Peyer's patch (tissue), 4 donors: ENCODE measurements at places on chromosomes 6 and 20. TPM values are rescaled to one million over a fixed set of nuclear protein-coding genes. Genes with fewer than 3 reads are reported as not detected.

DNA sequence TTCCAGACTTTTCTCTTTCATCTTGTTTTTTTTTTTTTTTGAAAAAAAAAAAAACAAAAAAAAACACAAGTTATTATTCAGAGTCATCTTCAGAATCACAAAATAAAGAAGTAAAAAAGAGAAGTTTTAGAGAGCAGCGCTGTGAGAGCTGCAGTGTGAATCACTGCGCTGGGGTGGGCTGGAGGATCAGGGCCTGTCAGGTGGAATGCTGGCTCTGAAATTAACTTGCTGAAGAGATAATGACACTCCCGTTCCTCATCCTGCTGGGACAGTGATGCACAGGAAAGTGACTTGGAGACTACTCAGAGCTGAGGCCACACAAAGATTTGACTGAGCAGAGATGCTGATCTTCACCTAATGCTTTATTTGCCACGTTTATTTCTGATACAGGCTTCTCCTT is 42.7 kb upstream of the CLDN20 start:
- DNase-seq, result no peak
- no peak overlapping the region for H3K27ac ChIP-seq
- no peaks in the 10 kb centered on the region for H3K36me3 ChIP-seq
- H3K4me3 ChIP-seq, result no peak overlapping the region
- no peaks in the 10 kb centered on the region for H3K27me3 ChIP-seq
- H3K4me1 ChIP-seq, result no peaks in the 10 kb centered on the region

DNA sequence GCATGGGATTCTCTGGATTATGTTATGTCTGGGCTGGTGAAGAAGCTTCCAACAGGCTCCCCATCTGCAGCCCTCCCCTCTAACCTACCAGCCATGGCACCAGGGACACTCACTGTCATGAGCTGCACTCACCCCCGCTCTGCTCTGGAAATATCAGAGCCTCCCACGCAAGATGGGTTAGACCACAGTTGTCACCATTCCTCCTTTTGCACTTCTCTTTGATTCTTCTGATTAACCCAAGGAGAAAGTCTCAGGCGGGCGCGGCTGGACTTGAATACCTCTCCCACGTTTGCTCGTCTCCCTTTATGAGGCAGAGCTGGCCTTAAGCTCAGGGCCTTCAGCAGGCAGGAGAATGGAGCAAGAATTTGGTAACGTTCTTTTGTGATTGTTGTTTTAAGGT is 128.1 kb downstream of the CEBPB start:
- DNase-seq, result no peak
- no peak overlapping the region for H3K4me3 ChIP-seq
- no peaks in the 10 kb centered on the region for H3K36me3 ChIP-seq
- H3K27me3 ChIP-seq, result no peaks in the 10 kb centered on the region
- H3K27ac ChIP-seq, result no peak overlapping the region
- no peaks in the 10 kb centered on the region for H3K4me1 ChIP-seq

- no peaks in the 10 kb centered on the region for H3K4me1 ChIP-seq
- DNase-seq, result no peak
- no peak overlapping the region for H3K27ac ChIP-seq
- H3K27me3 ChIP-seq, result no peaks in the 10 kb centered on the region
- H3K4me3 ChIP-seq, result no peak overlapping the region
Measured at GRCh38 chr6:75986935-75987334, 85.5 kb downstream of the IMPG1 start.

DNA sequence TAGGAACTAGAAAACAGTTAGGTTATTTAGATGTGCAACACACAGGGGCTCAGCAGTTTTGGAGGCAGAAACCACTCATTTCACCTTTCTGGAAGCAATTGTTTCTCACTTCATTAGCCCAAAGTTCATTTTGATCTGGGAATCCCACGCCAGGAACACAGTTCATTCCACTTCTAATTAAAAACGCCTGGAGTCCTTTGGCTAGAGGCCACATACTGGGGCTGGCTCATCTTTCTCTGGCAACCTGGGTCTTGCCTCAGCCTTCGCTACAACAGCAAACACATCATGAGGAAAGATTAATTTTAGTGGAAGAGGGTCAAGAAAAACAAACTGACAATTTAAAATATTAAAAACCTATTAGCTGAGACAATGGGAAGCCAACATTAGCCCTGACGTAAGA is 69.7 kb downstream of the RFPL4B start:
- DNase-seq, result no peak
- no peak overlapping the region for H3K4me3 ChIP-seq
- H3K36me3 ChIP-seq, result no peaks in the 10 kb centered on the region

DNA sequence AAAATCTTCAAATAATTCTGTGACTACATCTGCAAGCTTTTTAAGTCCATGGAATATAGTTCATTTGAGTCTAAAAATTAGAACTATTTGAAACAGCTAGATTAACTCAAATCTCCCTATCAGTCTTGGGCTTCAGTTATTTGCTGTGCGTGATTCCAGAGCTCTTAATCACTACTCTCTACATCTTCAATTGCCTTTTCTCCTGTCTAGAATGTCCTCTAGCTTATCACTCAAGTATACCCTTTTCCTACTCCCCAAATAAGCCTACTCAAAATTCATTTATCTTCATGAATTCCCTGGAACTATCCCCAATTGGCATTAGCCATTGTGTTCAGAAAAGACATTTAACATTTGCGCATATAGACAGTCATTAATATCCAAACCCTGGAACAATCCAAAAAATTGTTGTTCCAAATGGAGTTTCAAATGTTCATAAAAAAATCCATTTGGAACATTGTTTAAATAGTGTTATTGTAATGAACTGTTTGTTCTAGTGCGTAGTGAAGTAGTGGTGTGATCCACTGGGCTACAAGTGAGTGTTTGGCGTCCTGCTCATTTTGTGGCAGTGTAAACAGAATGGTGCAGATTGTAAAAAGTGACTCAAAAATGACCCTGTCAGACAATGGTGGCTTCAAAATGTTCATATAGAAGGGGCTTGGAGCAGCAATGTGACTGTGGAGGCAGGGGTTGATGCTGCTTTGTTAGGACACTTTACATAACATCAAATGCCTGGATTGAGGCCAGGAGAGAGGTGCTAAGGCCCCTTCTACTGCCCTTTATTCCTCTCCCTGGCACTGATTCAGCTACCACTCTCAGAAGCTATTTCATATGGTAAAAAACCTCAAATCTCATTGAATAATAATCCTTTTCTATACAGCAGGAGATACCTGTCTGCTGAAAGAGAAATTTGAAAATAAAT is 122.3 kb downstream of the KIF6 start:
- no peak overlapping the region for H3K27ac ChIP-seq
- DNase-seq, result no peak
- no peaks in the 10 kb centered on the region for H3K36me3 ChIP-seq

GRCh38 chr6:157223021-157223430 is 100.3 kb downstream of the TMEM242 start:
- no peak overlapping the region for H3K4me3 ChIP-seq
- H3K27ac ChIP-seq, result no peak overlapping the region
- peak; percentile 59 for DNase-seq
- no peaks in the 10 kb centered on the region for H3K36me3 ChIP-seq
- no peaks in the 10 kb centered on the region for H3K4me1 ChIP-seq

- H3K4me3 ChIP-seq, result no peak overlapping the region
- no peaks in the 10 kb centered on the region for H3K36me3 ChIP-seq
- no peaks in the 10 kb centered on the region for H3K27me3 ChIP-seq
- no peaks in the 10 kb centered on the region for H3K4me1 ChIP-seq
- no peak for DNase-seq
- peak overlapping the region; percentile 29 for H3K27ac ChIP-seq
Measured at GRCh38 chr6:143692696-143693095, 14.9 kb downstream of the PHACTR2 start.

DNA sequence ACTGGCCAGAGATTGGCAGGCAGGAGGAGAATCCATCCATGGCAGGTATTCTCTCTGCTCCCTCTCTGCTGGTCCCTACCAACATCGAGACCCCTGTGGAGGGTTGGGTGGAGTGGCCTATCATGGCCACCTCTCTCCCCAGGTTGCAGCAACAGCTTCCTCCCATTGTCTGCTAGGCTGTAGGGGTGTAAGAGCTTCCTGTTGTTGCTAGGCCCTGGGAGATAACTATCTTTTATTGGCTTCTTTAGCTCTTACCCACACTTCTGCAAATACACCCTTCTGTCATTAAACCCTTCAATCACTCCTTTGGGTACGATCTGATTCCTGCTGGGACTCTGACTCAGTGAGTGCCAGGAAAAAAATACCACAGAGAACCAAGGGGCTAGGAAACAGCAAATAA is 66.6 kb upstream of the FAM184A start:
- no peak for DNase-seq
- no peaks in the 10 kb centered on the region for H3K36me3 ChIP-seq

DNA sequence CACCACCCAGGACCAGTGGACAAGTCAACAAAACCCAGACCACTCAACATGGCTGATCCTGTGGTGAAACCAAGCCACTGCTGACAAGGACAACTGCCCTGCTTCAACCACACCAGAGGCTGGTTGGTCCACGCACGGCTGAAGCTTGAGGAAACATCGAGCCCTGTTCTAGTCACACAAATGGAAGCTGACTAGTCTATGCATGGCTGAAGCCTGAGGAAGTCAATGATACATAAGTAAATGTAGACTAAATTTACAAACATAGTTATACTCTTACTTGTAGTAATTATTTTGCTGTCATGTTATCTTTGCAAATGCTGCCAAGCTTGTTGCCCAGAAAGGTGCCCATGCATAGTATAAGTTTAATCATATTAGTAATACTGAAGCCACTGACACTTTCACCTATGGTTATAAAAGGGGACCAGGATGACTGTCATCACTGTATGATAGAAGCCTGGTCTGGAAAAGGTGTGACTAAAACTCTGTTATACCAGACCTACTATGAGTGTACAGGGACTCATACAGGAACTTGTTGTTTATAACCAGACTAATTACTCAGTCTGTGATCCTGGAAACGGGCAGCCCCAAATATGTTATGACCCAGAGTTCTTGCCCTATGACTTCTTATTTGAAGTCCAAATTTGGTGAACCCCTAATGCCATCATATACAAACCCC is 5.6 kb downstream of the IL22RA2 start:
- peaks cover 6% of the 10 kb centered on the region for H3K4me1 ChIP-seq
- H3K27ac ChIP-seq, result no peak overlapping the region
- no peak overlapping the region for H3K4me3 ChIP-seq

- H3K4me3 ChIP-seq, result no peak overlapping the region
- no peak overlapping the region for H3K27ac ChIP-seq
- no peak for DNase-seq
Measured at GRCh38 chr6:163327165-163327880, 87.2 kb upstream of the QKI start.

- H3K4me3 ChIP-seq, result no peak overlapping the region
- no peaks in the 10 kb centered on the region for H3K36me3 ChIP-seq
- DNase-seq, result no peak
- no peaks in the 10 kb centered on the region for H3K27me3 ChIP-seq
- no peaks in the 10 kb centered on the region for H3K4me1 ChIP-seq
Measured at GRCh38 chr6:145532361-145532760, 203.0 kb downstream of the EPM2A start.

DNA sequence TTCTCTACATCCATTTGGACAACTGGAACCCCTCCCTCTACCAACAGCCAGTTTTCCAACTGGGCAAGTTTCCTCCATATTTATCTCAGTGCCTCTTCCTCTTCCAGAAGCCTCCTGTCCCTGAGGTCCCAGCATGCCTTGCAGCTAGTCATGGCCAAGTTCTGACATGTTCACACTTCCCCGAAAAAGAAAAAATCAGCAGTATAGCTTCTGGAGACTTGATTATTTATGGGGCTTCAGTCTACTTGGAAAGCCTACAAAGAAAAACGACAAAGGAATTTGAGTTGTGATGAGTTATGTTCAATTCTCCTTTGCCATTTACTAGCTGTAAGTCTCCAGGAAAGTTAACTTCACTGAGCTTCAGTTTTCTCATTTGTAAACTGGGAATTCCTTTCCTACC is 406.5 kb downstream of the MAFB start:
- no peaks in the 10 kb centered on the region for H3K36me3 ChIP-seq
- H3K27ac ChIP-seq, result no peak overlapping the region
- H3K4me1 ChIP-seq, result peaks cover 15% of the 10 kb centered on the region
- H3K27me3 ChIP-seq, result no peaks in the 10 kb centered on the region

DNA sequence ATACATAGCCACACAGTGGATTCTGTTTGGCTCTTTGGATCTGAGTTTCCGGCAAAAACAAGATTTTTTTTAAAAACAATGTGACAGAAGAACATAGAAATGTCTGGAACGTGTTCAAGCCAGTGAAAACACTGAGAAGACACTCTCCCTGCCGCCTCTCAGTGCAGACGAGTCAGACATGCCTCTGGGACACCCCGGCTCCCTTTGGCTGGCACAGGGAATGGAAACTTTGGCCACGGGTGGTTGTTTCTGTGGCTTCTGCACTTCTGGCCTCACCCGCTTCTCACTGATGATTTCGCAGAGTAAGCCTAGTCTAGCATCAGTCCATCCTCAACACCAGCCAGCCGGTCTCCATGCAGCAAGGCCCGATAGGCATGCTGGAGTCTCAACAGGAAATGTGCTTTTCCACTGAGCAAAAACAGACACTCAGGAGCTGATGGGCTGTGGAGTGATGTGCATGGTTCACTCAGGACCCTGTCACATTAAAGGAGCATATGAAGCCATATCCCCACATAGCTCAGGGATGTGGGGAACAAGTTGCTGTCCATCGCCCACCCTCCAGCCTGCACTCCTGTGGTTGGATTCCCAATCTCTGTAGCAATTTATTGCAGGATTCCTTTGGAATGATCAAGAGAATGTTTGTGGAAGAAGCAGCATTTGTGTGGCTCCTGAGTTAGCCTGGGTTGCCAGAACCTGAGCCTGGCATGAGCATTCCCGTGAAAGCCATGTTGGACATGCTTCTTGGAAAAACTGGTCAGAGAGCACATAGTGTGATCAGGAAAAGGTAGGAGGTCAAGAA is 262.0 kb upstream of the RIN2 start:
- no peaks in the 10 kb centered on the region for H3K27me3 ChIP-seq
- H3K4me3 ChIP-seq, result no peak overlapping the region
- no peak for DNase-seq
- H3K36me3 ChIP-seq, result no peaks in the 10 kb centered on the region

- H3K27me3 ChIP-seq, result no peaks in the 10 kb centered on the region
- peak overlapping the region; percentile 55 for H3K4me3 ChIP-seq
- no peaks in the 10 kb centered on the region for H3K4me1 ChIP-seq
- H3K27ac ChIP-seq, result no peak overlapping the region
- DNase-seq, result no peak
- no peaks in the 10 kb centered on the region for H3K36me3 ChIP-seq
Measured at GRCh38 chr6:13014504-13015378, 298.2 kb downstream of the PHACTR1 start.

The RAD21L1 gene
- not detected for total RNA-seq

The GRIK2 gene
- 1.6 TPM for total RNA-seq

The ELOVL2 gene
- total RNA-seq, result not detected

The SLC17A9 gene
- total RNA-seq, result 3.8 TPM

The MAPK13 gene
- total RNA-seq, result 149 TPM

The CCM2L gene
- 5.3 TPM for total RNA-seq

The METTL24 gene
- total RNA-seq, result 5.4 TPM

The EFCAB8 gene
- not detected for total RNA-seq

The NMBR gene
- not detected for total RNA-seq
